Activated CD4-positive, CD25-positive, alpha-beta regulatory T cell treated with anti-CD3 and anti-CD28 coated beads, Interleukin-2, amount 50 U/mL, for 72 hours (primary cell): ENCODE measurements at places on chromosomes 13 and 19.

GRCh38 chr19:30159636-30160035 is 212.5 kb upstream of the ZNF536 start:
- no peak for DNase-seq

- no peak for DNase-seq
These were observed 941 bp downstream of the ZNF160 start for GRCh38 chr19:53102206-53102755.

DNA sequence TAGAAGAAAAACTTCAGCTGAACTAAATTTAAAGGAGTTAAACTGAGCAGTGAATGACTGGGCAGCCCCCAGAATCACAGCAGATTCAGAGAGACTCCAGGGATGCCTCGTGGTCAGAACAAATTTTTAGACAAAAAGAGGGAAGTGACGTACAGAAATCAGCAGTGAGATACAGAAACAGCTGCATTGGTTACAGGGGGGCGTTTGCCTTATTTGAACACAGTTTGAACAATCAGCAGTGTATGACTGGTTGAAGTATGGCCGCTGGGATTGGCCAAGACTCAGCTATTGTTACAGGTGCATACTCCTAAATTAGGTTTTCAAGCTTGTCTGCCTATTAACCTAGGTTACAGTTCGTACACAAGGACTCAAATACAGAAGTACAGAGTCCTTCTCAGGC is 2.2 kb upstream of the SPRYD7 start:
- DNase-seq, result no peak

- DNase-seq, result no peak
These were observed 6.4 kb downstream of the EGLN2 start for GRCh38 chr19:40805258-40805868.

GRCh38 chr13:93260591-93260990 is 34.0 kb downstream of the GPC6 start:
- DNase-seq, result no peak

DNA sequence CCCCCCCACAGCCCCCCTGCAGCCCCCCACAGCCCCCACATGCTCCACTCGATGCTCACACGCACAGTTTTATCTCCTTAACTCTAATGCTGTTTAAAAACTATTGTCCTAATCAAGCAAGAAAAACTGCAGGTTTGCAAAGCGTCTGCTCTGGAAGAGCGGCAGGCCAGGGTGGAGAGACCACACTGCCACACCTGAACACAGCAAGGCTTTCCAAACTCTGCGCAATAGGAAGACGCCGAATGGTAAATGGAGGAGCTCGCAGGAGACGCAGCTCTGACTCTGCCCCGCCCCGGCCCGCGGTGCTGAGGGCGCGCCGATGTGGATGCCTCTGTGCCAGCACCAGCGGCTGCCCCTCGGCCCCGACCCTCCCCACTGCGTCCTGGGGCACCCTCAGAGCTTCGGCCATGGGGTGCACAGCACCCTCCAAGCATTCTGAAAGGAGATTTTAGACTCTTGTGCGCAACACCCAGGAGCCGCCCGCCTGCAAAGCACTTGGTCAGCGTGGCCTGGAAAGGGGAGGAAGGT is 32.4 kb downstream of the RASA3 start:
- no peak for DNase-seq

GRCh38 chr13:97364031-97364430 is 69.9 kb upstream of the RAP2A start:
- no peak for DNase-seq

DNA sequence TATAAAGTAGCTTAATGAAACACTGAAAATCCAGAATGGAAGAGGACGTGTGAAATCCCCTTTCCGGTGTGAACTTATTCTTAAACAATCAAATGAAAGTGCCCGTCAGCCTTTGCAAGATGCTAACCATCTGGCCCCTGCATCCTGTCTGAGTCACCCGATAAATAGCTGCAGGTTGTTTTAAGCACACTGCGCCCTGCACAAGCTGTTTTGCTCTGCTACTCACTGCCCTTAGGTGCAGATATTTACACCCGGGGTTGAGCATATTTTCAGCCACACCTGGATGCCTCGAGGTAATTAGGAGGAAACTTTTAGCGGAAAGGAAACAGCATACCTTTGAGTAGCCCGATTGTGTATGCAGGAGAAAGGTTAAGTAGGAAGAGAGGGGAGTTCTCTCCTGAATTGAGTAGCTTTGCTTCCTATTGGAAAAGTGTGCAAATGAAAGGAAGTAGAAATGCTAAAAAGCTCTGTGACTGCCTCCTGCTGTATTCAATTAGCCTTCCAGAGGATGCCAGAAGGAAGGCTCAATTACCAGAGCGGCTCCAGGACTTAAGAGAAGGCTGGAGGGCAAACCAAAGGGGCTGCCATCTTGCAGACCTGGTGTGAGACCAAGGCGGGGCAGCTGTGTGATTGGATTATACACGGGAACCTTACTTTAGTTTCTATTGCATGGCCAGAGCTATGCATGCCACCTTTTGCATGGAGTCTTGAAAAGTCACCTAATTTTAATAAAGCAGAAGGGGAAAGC is 42.5 kb downstream of the IRS2 start:
- DNase-seq, result no peak

GRCh38 chr19:2494084-2494446 is 18.1 kb downstream of the GADD45B start:
- DNase-seq, result no peak

DNA sequence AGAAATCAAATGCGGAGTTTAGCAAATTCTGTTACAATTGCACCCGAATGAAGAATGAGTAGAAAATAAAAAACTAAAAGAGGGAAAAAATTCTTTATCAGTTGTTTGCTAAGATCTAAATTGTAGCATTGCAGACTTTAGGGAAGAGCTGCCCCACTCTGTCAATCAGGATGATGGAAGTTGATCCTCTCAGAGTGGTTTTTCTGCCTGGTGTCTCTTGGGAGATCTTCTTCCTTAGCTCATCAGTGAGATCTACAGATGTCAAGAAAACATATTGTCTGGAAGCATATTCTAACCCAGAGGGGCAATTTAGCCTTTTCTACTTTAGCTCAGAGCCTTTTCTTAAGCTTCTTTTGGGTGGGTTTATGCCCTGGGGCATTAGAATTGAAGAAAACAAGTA is 223.2 kb upstream of the PCDH17 start:
- no peak for DNase-seq

DNA sequence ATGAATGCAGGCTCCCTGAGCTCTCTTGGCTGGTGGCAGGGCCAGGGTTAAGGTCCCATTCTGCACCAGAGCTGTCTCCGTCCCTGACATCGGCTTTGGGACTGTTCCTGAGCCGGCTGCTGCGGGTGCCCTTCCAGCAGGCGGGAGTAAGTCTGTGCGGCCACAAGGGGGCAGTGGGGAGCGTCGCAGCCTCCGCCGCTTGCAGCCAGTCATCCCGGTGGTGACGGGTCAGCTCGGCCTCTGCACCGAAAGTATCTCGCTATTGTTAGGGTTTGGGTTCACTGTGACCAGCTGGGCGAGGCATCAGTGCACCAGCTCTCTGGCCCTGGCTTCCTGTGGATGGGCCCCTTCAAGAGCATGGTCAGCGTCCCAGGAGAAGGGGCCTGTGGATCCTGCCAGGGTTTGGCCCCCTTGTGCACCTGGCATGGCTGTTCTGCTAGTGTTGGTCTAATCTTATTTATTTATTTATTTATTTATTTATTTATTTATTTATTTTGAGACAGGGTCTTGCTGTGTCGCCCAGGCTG is 15.1 kb downstream of the NDUFB7 start:
- peak; percentile 84 for DNase-seq

DNA sequence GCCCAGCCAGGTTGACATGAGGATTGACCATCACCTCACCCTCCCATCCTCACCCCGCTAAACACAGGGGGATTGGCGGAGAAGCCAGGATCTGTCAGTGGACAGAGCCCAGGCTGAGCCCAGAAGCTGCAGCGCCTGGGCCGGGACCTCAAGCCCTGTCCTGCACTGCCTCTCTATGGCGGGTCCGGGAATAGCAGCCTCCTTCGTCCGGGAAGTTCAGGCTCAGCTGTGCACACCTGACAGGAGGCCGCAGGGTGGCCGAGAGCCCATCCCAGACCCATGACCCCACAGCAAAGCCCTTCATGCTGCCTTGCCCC is 67.8 kb downstream of the SPACA7 start:
- DNase-seq, result peak; percentile 60

DNA sequence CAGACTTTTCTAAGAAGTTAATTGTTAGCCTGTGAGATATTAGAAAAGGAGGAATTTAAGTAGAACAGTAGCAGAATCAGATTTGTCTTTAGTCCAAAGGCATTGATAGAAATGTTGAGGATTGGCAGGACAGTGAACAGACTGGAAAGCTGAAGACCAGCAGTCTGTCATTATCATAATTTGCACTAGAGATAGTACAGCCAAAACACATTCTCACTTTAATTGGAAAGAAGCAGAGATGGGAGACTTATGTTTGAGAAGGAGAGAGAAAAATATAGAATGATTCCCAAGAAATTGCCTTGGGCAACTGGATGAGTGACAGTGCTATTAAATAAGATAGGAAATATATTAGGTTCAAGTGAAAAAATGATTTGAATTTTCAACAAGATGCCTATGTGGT is 755.5 kb downstream of the SLITRK5 start:
- DNase-seq, result no peak

DNA sequence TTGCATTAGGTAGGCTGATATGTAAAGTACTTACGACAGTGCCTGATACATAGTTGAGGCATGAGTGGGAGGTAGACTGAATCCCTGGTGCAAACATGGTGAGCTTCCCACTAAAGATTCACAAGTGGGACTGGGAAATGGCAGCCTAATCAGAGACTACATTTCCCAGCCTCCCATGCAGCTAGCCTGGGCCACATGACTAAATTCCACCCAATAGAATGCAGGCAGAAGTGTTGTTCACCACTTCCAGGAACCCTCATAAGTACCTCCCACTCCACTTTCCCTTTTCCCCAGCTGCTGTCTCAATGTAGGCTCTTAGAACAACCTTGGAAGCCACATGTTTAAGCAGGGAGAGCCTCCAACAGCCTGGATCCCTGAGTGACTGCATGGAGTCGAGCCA is 104.9 kb downstream of the CACNA1A start:
- DNase-seq, result no peak

DNA sequence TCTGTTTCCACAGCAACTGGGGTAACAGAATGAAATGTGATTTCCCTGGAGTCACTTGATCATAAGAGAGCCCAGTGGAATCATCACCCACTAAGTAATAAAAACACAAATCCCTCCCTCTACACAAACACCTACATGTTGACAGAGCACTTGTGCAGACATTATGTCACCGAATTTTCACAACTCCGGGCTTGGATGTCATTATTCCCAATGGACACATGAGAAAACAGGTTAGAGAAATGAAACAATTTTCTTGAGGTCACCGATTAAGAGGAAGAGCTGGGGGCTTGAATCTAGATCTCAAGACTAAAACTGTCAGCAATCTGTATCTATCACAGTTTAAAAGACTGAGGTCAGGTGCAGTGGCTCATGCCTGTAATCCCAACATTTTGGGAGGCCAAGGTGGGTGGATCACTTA is 3.1 kb downstream of the XRCC1 start:
- DNase-seq, result no peak

GRCh38 chr13:79642596-79642995 is 161.6 kb downstream of the NDFIP2 start:
- no peak for DNase-seq

DNA sequence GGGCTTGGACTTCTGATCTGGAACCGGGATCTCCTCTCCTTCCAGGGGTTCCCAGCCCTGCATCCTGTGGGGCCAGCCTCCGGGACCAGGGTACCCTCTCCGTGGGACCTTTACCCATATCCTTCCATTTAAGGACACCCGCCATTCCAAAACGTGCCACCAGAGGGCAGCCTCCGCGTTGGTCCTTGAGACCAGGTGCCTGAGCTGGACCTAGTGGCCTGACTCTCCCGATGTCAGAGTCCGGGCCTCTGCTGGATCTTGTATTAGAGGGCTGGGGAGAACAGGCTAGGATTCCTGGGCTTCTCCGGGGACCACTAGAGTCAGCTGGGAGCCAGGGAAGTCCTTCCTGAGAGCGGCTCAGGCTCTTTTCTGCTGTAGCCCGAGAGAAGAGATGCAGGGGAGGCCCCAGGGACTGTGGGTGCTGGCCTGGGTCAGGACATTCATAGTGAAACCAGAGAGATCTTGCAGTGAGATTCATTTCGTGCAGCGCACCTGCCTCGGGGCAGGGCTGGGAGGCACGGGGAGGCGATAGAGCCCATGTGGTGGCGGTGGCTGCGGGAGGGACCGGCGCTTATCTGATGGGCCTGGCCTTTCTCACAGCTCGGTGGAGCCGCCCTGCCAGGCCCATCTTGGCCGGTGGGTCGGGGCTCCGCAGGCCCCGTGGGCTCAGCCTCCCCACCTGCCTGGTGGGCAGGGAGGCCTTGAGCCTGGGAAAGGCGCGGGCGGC is 9.8 kb upstream of the SLC7A10 start:
- peak; percentile 88 for DNase-seq

DNA sequence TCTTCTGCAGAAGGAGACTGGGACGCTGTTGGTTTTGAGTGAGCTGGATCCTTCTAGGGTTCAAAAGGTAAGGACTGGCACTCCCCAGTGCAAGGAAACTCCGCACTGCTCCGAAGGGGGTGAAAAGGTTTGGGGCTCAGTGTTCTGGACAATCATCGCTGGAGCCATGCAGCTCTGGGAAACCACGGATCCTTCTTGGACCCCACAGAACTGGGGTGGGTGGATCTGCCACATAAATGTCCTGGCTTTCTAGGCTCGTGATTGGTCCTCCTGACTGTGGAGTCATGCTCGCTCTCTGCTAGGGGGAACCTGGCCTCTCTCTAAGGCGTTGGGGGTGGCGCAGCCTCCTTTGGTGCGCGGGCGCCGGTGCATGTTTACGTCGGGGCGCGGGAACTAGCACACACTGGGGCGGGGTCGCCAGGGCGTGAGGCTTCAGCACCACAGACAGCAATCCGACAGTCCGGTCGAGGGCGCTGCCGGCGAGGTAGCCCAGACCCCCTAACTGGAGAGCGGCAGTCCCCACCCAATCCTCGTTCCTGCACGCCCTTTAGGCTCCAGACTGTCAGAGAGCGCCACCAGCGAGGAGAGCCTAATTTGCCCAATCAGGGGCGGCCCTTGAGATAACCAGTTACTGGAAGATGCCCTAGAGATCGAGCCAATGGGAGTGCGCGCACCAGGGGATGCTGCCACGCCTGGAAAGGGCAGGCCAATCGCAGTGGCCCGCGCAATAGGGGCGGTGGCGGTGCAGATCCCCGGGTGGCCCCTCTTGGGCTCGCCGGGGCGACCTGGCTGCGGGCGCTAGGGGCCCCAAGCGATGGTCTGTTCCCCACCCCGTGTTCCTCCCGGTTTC is 913 bp upstream of the ELAVL3 start:
- peak; percentile 63 for DNase-seq

- DNase-seq, result no peak
These were observed 801.9 kb upstream of the SLITRK1 start for GRCh38 chr13:84684048-84684662.

DNA sequence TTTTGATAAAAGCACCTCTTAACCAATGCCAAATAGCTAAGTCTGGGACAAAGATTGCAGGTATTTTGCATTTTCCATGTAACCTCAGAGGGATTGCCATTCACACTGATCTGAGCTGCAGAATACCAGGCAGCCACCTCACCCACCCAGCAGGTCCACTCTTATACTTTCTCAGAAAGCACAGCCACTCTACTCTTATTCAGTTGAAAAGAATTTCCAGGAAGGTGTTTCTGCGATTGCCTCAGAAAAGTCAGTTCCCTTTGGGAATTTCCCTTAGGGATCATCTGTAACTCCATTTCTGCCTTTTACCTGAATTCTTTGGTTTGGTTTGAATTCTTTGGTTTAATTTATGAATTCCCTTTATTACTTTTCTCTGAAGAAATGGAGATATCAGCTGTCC is 904 bp upstream of the ALOX5AP start:
- no peak for DNase-seq
